ENCODE measurements at places on chromosomes 3 and 15.

- peak; percentile 43 for DNase-seq
Measured at GRCh38 chr3:71430941-71431552, 152.5 kb downstream of the FOXP1 start.

GRCh38 chr3:71628522-71628921, 45.0 kb upstream of the FOXP1 start:
- no peak for DNase-seq

GRCh38 chr3:53187430-53187829, 26.4 kb downstream of the PRKCD start:
- no peak for DNase-seq

DNA sequence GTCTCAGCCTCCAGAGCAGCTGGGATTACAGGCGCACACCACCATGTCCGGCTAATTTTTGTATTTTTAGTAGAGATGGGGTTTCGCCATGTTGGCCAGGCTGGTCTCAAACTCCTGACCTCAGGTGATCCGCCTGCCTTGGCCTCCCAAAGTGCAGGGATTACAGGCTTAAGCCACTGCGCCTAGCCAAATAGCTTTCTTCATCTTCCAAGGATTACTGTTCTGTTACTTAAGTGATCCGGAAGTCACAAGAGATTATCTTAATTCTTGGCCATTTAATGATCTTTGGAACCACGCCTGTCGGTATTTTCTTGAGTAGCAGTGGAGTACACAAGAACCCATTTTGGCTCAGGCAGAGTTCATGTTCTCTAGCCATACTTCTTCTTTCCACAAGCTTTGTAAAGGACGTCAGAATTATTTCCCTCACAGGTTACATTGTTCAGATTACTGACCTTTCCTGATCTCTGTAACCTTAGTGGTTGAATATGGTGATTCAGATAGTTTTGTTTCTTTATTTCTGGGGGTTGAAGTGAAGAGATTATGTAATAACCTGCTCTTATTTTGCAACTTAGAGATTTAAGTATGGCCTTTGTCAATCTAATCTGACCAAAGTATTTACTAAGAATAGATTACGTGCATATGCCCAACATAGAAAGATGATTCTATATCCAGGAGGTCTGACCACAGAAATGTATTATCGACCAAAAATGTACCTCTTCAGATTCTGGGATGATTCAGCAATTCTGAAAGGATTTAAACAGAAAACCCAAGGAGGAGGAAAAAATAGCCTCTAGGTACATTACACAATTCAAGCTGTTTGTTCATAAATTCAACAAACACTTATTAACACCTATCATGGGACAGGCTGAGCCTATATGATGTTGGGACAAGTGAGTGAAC, 132.2 kb downstream of the GREM1 start:
- no peak for DNase-seq

- DNase-seq = peak; percentile 33
Measured at GRCh38 chr3:136042608-136043221, 77.2 kb downstream of the PPP2R3A start.

DNA sequence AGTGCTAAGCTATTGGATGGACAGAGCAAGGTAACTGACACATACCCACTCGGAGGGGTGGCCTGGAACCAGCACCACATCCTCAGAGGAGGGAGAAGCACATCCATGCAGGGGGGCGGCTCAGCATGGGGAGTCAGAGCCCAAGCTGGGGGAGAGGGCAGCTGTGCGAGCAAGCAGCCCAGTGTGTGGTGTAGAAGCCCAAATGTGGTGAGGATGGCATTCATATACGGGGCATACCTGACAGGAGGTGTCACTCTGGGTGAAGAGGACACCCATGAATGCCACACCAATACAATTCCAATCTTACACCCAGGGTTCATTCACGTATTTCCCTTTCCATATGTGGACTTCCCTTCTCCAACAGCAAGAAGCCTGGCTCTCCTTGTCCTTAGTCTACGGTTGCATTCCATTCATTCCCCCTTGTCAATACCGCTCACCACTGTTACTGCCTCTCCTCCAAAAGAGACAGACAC, 58.7 kb upstream of the ACAN start:
- DNase-seq = no peak

GRCh38 chr3:195007766-195008165, 263.2 kb downstream of the XXYLT1 start:
- no peak for DNase-seq

DNA sequence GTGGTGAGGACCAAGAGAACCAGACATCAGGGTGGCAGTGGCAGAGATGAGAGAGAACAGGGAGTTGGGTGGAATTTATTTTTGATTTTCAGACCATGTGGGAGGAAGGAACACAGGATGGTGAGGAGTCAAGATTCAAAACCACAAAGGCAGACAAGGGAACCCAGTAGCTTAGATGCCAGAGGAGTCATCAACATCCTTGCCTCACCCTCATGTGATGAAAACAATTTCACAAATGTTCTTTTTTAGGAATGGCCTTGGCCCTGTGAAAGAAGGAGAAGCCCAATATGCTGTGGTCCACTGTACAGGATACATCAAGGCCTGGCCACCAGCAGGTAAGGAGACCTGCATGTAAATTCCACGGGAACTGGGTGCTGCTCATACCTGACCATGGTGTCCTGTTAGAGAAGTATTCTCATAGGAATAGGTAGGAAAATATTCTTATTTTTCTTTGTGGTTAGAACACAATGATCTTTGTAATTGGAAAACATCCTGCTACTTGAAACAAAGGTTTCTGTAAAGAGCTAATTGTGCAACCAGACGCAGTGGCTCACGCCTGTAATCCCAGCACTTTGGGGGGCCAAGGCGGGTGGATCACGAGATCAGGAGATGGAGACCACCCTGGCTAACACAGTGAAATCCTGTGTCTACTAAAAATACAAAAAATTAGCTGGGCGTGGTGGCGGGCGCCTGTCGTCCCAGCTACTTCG, 110.0 kb downstream of the ARNT2 start:
- no peak for DNase-seq

DNA sequence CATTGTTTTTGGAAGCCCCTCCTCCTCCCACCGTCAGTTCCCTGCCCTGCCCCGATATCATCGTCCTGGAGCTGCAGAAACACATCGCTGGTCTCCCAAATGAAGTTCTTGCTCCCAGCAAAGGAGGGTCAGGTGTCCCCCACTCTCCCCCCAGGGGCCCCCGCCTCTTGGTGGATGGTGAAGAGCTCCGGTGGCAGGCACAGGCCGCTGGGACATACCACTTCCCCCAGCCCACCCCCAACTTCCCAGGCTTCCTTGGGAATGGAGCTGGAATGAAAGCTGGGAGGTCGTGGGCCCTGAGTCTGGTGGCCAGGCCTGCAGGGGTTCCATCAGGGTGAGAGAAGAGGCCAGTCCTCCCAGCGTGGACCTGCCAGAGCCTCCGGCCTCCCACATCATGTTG, 137.7 kb downstream of the CHSY1 start:
- DNase-seq = no peak

DNA sequence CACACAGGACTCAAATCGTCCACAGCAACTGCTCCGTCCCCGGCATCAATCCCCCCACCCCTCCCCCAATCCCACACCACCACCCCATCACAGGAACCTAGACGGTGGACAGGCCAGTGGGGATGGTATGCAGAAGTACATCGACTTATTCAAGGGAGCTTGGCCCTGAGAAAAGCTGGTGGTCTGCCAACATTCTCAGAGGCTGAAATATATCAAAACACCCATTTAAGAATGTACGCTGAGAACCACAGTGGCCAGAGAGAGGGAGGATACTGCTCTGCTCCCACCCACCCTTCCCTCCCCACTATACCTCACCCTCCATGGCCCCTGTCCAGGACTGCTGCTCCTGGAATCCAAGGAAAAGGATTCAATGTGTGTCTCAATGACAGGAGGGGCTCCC, 12.4 kb upstream of the USP3 start:
- DNase-seq = no peak

- no peak for DNase-seq
Measured at GRCh38 chr3:20405744-20406143, 219.7 kb upstream of the SGO1 start.

GRCh38 chr3:58989163-58989562, 60.7 kb downstream of the CFAP20DC start:
- DNase-seq = no peak

DNA sequence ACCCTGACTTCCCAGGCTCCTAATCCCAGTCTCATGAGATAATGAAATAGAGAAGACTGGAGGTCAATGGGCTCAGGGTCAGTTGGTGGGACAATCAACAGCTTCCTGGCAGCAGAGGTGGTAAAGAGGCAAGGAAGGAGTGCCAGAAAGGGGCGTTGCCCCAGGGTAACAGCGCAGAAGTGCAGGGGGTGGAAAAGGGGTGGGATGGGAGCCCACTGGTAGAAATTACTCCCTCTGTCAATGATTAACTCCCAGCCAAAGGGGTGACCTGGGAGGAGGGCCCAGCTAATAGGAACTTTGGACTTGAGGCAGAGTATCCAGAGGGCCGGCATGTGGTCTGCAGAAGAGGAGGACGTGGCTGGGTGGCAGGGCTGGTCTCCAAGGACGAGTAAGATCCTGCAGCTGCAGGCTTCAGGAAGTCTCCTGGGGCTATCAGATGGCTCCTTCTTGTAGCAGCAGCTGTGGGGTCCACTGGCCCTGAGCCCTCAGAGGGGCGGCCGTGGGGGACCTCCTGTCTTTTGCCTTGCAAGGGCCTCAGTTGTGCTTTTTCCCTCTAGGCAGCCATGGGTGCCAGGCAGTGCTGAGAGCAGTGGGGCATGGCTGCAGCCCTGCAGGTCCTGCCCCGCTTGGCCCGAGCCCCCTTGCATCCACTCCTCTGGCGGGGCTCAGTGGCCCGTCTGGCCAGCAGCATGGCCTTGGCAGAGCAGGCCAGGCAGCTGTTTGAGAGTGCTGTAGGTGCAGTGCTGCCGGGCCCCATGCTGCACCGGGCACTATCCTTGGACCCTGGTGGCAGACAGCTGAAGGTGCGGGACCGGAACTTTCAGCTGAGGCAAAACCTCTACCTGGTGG, 2.3 kb downstream of the GLYCTK start:
- no peak for DNase-seq

DNA sequence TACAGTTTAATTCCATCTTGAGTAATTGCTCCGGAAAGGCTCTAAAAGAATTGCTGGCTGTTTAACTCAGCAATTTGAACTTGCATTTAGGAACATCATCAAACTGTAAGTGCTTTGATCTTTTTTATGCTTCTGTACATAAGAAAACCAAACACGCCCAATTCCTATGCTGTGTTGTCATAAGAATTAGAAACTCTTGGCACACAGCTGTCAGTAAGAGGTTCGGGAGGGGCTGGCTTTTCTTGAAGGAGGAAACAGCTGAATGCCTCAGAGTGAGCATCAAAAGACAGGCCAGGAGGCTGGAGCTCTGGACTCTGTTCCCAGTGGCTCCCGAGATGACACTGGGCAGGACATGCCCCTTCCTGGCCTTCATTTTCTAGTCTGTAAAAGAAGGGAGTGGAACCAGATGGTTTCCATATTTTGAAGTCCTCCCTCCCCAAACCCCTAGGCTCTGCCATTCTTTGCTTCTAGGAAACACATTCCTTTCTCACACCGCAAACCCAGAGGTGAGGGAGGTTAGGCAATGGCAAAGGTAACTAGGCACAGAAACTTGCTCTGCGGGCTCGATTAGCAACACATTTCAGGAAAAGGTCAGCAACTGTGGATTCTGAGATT, 73.7 kb upstream of the DLG1 start:
- DNase-seq = no peak

DNA sequence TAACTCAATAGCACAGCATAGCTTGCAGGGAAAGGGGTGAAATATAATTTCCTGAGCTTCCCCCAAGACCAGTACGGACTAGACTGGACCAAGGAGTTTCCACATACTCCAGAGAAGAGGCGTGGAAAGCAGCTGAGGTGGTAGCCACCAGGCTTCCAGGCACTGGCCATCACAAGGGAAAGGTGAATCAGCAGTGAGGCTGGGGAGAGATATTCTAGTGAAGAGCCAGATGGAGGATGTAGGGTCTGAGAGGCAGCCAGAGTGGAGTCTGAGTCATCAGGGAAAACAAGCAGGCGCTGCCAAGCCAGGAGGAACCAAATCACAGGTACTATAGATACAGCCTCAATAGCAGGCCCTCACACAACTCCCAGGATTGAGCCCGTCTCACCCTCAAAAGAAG, 9.6 kb upstream of the RASA2 start:
- DNase-seq = no peak

GRCh38 chr3:10283638-10284037, 9.1 kb downstream of the GHRL start:
- DNase-seq = no peak

DNA sequence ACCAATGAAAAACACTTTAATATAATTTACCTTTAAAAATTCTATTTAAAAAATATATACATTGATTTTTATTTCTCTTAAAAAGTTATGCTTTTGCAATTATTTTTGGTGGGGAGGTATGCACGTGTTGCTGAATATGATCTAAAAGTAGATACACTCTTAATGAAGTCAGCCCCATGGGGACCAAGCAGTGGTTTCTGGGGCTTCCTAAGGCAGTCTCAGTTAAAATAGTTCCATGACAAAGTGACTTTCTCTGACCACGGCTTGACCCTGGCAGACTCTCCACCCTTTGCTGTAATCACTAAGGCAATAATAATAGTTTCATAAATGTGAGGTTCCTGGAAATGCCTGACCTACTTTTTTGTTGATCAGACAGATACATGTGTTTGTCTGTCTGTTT, 50.4 kb downstream of the CCR4 start:
- no peak for DNase-seq

DNA sequence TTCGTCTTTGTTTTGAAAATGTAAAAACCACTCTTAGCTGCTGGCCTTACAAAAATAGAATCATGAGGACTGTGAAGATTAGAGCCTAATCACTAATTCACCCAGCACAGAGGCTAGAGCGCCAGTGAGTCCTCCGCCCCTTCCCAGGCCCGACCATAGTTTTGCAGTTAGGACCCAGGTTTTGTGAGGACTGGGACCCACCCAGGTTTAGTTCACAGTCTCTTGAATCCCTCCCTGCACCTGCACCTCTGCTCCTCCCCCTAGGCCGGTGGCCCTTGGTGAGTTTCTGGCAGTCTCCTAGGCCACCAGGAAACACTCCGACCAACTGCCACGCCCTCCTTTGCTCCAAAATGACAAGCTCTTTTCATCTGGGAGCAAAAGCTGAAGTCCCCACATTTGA, 136.0 kb upstream of the CCDC54 start:
- DNase-seq = peak; percentile 14

GRCh38 chr15:77168141-77168540, 97.2 kb upstream of the TSPAN3 start:
- no peak for DNase-seq

- no peak for DNase-seq
Measured at GRCh38 chr3:142817897-142818296, 71.0 kb downstream of the PCOLCE2 start.

- no peak for DNase-seq
Measured at GRCh38 chr3:37171144-37171543, 3.2 kb downstream of the LRRFIP2 start.

DNA sequence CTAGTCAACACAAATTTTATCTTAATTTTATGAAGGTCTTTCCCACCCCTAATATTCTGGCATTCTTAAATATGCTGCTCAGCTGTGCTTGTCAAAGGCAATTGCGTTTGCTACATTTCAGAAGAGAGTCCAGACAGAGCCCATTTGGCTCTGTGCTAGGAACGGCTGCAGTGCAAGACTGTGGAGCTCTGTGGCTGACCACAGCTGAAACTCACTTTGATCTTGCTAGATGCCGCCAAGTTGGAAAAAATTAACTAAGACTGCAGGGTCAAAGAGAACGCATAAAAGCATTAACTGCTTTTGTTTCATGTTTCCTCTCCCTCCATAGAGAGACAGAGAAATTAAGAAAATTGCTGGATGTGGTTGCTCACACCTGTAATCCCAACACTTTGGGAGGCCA, 7.6 kb upstream of the PPP1R2 start:
- DNase-seq = peak; percentile 57

Data from CD8-positive, alpha-beta T cell (primary cell).